ENCODE measurements at places on chromosomes 5 and 9. TPM values are rescaled to one million over a fixed set of nuclear protein-coding genes. Genes with fewer than 3 reads are reported as not detected.

The IFNA13 gene
- 0.23 TPM for total RNA-seq

The GABBR2 gene
- 6.3 TPM for total RNA-seq

The DBH gene
- total RNA-seq: not detected

The RAB3C gene
- 96.0 TPM for total RNA-seq
